ENCODE measurements at places on chromosomes 7 and 10.

GRCh38 chr10:94777886-94778458 is 15.5 kb downstream of the CYP2C19 start:
- DNase-seq: no peak

DNA sequence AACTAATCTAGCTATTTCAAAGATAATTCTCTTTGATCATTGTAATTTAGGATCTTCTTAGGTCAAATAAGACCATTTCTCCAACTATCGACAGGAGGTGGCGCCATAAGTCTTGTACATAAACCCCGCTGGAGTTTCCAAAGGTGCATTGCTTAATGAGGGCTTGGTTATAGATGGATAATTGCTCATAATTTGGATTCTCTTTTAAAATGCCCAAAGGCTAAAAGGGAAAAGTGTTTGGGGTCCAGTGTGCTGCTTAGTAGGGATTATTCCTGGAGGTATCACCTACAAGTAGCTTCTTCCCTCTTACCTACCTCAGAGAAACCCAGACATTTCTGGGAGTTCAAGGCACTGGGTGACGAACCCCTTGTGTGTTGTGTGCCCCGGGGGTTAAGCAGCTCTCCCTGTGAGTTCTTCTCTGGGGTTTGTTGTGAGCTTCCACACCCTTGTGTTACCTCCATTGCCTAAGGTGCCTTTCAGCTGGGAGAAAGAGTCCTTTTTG is 75.2 kb downstream of the PAXIP1 start:
- peak; percentile 28 for DNase-seq

- DNase-seq: no peak
These were observed 236.1 kb upstream of the BMPER start for GRCh38 chr7:33669251-33669670.

- DNase-seq: no peak
These were observed 26.4 kb downstream of the ENTPD1 start for GRCh38 chr10:95782318-95782717.

- DNase-seq: no peak
These were observed 155.9 kb upstream of the EGR2 start for GRCh38 chr10:62972103-62972502.

GRCh38 chr10:43273997-43274396 is 7.1 kb upstream of the RASGEF1A start:
- no peak for DNase-seq

GRCh38 chr10:28676326-28676967 is 874 bp upstream of the BAMBI start:
- DNase-seq: no peak

Measured in C1 segment of cervical spinal cord (tissue), 14 donors.